ENCODE measurements at places on chromosomes 2 and 18.

DNA sequence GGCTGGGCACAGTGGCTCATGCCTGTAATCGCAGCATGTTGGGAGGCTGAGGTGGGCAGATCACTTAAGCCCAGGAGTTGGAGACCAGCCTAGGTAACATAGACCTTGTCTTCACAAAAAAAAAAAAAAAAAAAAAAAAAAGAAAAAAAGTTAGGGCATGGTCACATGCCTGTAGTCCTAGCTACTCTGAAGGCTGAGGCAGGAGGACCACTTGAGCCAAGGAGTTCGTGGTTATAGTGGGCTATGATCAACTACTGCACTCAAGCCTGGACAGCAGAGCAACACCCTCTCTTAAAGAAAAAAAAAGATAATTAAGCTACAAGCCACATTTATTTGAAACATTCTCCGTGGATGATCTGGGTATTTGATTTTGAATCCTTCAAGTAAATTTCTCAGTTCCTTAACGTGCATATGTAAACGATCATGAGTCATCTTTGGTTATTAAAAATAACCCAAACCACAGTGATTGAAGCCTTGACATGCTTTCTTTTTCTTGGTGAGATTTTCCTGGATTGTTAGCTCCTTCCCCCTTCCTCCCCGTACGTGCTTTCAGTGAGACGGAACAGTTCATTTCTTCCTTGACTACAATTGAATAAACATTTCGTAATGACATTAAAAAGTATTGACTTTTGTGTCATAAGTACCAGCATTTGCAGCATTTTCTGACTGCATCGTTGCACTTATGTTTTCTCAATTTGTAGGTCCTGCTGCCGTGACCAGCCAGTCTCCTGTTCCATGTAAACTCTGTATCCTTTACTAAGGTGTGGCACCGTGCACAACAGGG is 20.3 kb downstream of the RMC1 start:
- no peak for DNase-seq

GRCh38 chr18:56473400-56474024 is 164.9 kb downstream of the TXNL1 start:
- DNase-seq = no peak

DNA sequence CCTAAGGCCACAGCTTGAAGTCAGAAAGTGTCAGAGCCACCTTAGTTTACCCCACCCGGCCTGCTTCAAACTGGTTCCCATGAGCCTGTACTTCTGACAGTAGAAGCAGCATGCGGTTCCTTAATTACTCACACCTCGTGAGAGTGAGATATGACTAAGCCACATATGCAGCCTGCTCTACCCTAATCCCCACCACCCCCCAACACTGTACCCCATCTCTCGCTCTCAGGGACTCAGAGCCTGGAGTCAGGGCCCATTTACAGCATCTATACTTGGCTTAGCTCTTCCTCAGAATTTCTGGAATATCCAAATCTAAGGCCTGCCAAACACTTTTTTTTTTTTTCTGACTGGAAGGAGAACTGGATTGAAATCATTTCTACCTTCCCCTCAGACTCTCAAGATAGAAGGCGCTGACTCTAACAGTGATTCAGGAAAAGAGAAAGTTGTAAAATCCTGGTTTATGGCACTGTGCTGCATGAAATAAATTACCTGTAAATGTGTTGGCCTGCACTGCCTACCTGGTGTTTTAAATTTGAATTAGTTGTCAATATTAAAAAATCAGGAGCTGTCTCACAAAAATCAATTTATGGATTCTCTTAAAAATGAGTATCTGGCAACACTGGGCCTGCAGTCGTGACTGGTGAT is 360.0 kb downstream of the RND3 start:
- no peak for DNase-seq

GRCh38 chr2:120066800-120067547 is 54.1 kb downstream of the EPB41L5 start:
- DNase-seq = no peak

GRCh38 chr2:57527685-57528084 is 518.9 kb upstream of the VRK2 start:
- DNase-seq = no peak

DNA sequence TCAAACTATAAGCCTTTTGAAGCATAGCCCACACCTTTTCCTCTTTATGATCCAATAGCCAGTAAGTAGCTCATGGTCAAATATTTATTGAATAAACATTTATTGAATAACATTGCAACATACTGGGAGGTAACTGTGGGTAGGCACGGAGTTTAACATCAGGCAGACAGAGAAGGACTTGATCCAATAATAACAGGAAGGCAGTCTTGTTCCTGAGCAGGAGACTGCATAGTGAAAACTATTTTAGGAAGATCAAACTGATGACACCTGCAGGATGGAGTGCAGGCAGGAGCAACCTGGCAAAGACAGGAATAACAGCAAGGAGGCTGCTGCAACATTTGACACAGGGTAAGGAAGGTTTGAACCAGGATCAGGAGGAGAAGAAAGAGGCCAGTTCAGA is 3.1 kb upstream of the DCTN1 start:
- DNase-seq = no peak

DNA sequence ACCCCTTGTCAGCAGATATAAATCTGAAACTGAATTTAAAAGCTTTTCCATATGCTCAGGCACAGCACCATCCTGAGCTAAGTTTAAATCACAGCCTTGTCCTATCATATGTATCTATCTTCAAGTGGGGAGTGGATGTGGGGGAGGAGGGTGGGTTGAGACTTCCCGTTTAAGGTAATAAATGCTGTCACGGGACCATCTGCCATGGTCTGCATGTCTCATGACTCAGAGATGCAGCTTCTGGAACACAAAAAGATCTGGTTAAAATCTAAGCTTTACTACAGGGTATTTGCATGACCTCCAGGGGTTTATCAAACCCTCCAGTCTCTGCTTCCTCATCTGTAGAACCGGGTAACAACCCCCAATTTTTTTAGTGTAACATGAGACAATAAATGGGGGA is 377.7 kb upstream of the ST6GAL2 start:
- no peak for DNase-seq

GRCh38 chr2:68925295-68925896 is 27.3 kb downstream of the GKN2 start:
- peak; percentile 53 for DNase-seq

DNA sequence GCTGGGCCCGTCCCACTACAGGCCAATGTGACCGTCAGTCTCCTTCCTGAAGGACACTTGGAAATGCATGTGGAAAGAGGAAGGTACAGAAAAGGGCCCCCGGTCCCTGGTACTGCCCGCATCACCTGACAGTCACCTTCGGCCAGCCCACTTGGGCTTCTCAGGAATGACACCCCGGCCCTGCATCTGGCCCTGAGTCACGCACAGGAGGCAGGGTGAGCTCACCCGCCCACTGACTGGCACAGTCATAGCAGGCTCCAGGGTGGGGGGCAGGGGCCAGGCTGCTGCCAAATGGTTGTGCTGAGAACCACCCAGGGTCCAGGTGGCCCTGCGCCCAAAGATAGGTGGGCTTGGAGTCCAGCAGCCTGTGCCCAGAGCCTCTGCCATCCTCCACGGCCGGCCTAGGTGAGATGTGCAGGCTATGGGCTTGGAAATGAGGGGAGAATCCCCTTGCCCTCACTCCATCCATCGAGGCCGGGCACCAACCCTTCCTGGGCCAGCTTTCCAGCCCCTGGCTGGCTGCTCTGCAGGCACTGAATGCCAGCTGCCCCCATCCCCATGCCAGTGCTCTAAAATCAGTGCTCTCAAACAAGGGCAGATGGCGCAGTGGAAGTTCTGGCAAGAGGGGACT is 14.1 kb downstream of the EMX1 start:
- DNase-seq = peak; percentile 34
